ENCODE measurements at places on chromosomes 3 and 15.

DNA sequence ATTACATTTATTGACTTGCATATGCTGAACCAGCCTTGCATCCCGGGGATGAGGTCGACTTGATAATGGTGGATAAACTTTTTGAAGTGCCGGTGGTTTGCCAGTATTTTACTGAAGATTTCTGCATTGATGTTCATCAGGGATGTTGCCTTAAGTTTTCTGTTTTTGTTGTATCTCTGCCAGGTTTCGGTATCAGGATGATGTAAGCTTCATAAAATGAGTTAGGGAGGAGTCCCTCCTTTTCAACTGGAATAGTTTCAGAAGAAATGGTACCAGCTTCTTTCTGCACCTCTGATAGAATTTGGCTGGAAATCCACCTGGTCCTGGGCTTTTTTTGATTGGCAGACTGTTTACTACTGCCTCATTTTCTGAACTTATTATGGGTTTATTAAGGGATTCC, 250.8 kb downstream of the TBC1D5 start:
- peak; percentile 56 for DNase-seq

- no peak for DNase-seq
Measured at GRCh38 chr3:65824166-65824565, 214.6 kb downstream of the MAGI1 start.

- DNase-seq, result no peak
Measured at GRCh38 chr3:172285844-172286243, 162.4 kb downstream of the GHSR start.

DNA sequence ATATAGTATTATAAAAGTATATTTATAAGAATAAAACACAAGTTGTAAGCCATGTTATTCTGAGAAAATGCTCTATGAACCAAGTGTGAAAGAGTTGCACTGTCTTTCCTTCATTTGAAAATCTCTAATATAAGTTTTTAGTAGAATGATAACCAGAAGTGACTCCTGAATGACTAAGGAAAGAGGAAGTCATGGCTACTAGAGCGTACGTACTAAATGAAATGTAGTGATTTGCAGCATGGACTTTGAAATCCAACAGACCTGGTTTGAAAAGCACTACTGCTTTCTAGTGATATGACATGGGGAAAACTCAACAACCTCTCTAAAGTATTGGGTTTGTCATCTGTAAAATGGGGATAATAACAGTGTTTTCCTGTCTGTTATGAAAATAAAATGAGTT, 10.3 kb upstream of the DNAJC13 start:
- no peak for DNase-seq

DNA sequence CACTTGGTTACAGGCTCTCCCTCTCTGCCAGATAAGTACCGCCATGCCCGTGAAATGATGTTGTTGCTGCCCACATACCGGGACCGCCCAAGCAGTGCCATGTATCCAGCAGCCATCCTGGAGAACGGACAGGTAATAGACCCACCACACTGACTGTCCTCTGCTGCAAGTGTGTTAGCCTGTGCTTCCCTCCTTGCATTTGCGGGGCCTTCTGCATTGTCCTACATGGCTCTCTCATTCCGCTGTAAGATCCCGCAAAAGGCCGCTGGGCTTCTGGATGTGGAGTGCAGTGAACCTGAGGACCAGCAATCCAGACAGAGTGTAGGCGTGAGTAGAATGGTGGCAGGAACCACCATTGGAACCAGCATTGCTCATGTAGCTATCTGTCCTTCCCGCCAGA, 10.6 kb upstream of the MANF start:
- no peak for DNase-seq

GRCh38 chr3:62319570-62320243, 53.6 kb downstream of the FEZF2 start:
- no peak for DNase-seq

GRCh38 chr3:172856795-172857742, 106.5 kb downstream of the ECT2 start:
- DNase-seq, result peak; percentile 2

DNA sequence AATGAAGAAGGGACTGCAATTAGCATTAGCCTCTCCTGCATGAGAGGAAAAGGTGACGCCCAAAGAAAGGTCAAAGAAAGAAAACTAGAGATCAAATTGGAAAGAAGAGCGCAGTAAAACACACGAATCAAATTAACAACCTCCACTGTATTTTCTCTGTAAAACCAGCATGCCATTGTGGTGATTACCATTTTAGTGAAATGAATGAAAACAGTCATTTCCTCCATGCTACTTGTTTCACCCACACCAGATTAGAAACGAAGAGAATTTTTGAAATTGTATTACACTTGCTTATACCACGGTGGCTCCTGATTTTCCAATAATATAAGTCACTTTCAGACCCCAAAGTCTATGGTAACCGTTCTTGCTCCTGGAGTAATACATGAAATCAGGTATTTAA, 71.6 kb downstream of the SUMF1 start:
- DNase-seq, result no peak

- peak; percentile 17 for DNase-seq
Measured at GRCh38 chr15:92937901-92938300, 37.8 kb downstream of the CHD2 start.

GRCh38 chr3:119835556-119835955, 53.7 kb downstream of the NR1I2 start:
- DNase-seq, result no peak
